Stimulated activated CD4-positive, alpha-beta T cell treated with anti-CD3 and anti-CD28 coated beads, Interleukin-1b, Interleukin-23, amount 100 ng/mL, for 24 hours (primary cell): ENCODE measurements at places on chromosomes 1 and 21.

GRCh38 chr1:201500670-201501120, 6.2 kb downstream of the CSRP1 start:
- no peak for DNase-seq

DNA sequence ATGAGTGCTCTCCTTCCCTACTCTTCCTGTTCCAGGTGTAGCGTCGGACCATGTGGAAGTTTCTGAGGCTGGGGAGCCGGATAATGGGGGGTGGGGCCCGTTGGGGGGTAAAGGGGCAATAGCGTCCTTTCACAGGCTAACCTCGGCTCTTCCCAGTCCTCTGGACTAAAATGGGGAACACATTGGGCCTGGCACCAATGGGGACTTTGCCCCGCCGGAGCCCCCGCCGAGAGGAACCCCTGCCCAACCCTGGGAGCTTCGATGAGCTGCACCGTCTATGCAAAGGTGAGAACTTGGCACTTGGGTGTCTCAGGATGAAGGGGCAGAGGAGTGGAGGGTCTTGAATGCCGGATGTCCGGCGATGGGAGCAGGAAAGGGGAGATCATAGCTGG, 456 bp downstream of the TOMM40L start:
- DNase-seq = no peak

DNA sequence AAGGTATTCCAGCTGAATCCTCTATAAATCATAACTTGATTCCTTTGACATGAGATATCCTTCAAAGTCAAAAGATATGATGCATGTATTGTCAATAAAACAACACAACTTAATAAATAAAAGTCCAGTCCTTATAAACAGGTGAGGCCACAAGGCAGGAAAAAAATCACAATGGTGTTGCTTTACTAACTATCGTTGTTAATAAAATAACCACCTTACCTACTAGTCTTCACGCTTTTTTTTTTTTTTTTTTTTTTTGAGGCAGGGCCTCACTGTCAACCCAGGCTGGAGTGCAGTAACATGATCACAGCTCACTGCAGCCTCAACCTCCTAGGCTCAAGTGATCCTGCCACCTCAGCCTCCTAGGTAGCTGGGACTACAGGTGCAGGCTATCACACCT, at the start of gene TMEM81:
TMEM81 (minus strand) TSS at position 101 of the 400 bp plus-strand sequence. CDS start 140 bp downstream, outside the sequence.
- DNase-seq = no peak

GRCh38 chr1:116268211-116268610, 104.8 kb upstream of the ATP1A1 start:
- no peak for DNase-seq

GRCh38 chr1:15341634-15342407, 67.9 kb upstream of the EFHD2 start:
- DNase-seq = no peak

DNA sequence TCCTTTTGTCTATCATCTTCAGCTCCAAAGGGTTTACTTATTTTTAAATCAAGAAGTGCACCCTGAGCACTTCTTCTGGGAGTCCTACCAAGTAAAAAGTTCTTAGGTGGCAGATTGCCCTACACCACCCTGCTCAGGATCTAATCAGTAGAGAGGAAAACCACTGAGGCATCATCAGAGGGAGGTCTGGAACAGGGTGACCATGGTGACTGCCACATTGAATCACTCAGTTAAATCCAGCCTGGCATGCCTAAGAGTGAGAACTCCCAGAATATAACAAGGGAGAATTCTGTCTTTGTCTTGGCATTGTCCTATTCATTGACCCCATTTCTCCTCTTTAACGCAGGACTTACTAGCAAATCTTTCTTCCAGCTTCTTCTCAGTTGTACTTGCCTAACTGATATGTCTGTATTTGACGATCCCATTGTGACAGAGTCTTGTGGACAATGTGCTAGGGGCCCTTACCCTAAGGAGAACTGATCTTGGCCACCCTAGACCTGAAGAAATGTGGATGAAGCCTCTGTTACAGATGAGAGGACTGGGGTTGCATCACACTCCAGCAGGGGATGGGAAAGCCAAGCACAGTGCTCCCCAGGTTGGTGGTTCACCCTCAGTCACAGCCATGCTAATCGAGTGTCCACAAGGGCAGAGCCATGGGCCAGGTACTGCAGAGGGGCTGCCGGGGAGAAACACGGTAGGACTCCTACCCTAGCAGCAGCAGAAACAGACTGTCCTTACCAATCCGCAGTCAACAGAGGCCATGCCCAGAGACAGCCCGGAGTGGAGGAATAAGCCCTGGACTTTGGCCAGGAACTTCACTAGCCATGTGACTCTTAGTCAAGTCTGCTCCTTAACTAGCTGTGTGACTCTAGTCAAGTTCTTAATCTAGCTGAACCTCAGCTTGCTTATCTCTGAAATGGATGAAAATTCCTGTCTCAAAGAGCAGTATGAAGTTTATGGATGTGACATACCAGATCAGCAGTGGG, 15.4 kb downstream of the PKP1 start:
- DNase-seq = no peak

GRCh38 chr1:162857850-162858249, 3.1 kb downstream of the CCDC190 start:
- DNase-seq = no peak

- DNase-seq = no peak
Observed at GRCh38 chr1:76998582-76999223, 131.4 kb downstream of the ST6GALNAC5 start.
